K562 (cell line): ENCODE measurements at places on chromosomes 1 and 21. TPM values are rescaled to one million over a fixed set of nuclear protein-coding genes. Genes with fewer than 3 reads are reported as not detected.

PADI3 gene
- not detected in 2 replicates for total RNA-seq

PLCH2 gene
- total RNA-seq, result 0.04 and 0.16 TPM in 2 replicates

HSD3B1 gene
- total RNA-seq, result not detected in 2 replicates

MPL gene
- total RNA-seq, result not detected in 2 replicates

F5 gene
- 0.07 and 0.13 TPM in 2 replicates for total RNA-seq

KCNT2 gene
- total RNA-seq, result 0.33 and 0.49 TPM in 2 replicates

SPRR2B gene
- not detected in 2 replicates for total RNA-seq

FAAH gene
- 0.71 and 0.81 TPM in 2 replicates for total RNA-seq
